Memory B cell (primary cell): ENCODE measurements at places on chromosomes 1 and 21.
A peak's percentile ranks its signal among the peaks of the same experiment; 100 is the strongest.

DNA sequence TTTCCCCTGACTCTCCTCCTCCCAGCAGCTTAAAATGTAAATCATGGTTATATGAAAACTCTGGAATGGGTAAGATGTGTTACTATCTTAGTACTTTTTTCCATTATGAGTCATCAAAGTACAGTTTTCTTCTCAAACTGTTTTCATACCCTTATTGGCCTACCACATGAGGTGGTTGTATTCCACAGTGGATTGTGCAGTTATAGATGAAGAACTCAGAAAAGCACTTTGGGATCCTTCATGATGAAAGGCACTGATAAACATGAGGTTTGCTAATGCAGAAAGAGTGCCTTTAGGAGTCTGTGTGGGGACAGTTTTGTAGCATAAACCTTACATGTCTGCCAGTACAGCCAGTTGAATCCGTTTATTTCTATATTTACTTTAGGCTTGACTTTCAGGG is 32.0 kb upstream of the MYOCOS start:
- DNase-seq = no peak

DNA sequence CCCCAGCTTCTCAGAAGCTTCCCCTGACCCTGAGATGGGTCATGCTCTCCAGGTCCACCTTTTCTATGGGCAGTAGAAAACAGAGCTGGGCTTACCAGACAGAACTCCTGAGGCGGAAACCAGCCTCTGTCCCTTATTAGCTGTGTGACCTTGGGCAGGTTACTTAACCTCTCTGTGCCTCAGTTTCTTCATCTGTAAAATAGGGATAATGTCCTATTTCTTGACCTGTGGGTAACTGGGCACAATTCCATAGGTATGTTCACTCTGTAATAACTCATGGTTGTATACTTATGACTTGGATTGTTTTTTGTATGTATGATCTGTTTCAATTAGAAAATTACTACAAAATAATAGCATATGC is 57.1 kb upstream of the EDN2 start:
- DNase-seq = no peak

DNA sequence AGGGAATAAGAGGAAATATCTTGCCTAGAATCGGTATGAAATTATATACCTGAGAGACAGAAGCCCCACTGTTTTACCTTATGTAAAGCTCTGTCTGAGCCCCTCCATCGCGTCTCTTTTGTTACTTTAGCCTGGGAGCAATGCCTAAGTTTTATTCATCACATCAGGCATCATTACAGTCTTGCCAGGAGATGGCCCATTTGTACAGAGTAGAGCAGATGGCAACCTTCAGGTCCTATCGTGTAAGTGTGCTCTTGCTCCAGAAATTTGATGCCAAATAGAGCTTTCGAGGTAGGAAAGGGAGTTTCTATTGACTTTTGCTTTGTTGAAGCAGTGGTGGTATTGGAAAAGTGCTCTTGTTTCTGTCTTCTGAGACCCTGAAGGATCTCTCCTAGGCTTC is 24.9 kb downstream of the CFAP126 start:
- no peak for DNase-seq

GRCh38 chr1:55869065-55869464 is 653.9 kb upstream of the USP24 start:
- DNase-seq = no peak

DNA sequence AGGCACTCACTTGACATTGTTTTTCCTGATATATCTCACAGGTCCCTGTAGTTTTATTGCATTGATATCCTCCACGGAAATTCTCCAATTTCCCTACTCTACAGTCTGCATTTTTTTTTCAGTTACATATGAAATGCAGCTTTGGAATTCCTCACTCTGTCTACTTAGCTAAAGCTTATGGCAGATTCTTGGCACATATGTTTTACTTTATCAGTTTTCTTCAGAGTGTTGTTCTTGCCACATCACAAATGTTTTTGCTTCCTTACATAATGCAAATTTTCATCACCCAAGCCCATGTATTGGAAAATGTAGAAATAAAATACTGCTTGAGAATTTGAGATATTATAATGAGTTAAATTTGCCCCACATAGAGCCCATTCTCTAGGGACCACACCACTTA is 1895.1 kb downstream of the MRPL39 start:
- no peak for DNase-seq

- no peak for DNase-seq
Observed at GRCh38 chr1:218785928-218786327, 387.8 kb upstream of the LYPLAL1 start.

DNA sequence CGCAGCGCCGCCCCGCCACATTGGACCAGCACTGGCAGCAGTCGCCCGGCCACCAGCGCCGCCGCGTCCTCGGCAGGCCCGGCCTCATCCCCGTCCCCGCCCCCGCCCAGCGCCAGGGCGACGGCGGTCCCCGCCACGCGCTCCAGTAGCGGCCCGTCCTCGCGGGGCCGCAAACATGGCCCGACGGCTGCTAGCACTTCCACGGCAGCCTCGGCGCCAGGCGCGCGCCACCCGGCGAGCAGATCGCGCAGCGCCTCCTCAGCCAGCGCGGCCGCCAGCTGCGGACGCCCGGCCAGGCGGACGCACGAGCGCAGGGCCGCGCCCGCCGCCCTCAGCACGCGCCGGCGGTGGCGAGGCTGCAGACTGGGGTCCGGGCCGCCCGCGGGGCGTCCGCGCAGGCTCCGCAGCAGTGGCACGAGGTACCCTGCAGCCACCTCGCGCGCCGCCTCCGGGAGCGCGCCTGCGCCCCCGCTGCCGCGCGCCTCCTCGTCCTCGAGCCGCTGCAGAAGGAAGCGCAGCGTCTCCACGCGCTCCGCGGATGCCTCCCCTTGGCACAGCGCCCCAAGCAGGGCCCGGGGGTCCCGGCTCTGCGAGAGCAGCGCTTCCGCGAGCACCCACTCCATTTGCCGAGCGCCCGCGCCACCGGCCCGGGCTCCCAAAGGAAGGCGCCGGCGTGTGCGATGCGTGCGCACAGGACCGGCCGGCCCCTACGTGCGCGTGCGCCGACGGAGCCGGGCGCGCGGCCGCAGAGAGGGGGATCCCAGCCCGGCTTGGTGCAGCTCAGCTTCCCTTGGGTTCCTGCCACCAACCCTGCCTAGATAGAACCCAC is at the start of gene TARBP1:
TARBP1 (minus strand) TSS at position 699 of the 829 bp plus-strand sequence; CDS start at position 623, 76 bp downstream.
- peak; percentile 79 for DNase-seq
